ENCODE measurements at places on chromosomes 2 and 18. TPM values are rescaled to one million over a fixed set of nuclear protein-coding genes. Genes with fewer than 3 reads are reported as not detected.

DNA sequence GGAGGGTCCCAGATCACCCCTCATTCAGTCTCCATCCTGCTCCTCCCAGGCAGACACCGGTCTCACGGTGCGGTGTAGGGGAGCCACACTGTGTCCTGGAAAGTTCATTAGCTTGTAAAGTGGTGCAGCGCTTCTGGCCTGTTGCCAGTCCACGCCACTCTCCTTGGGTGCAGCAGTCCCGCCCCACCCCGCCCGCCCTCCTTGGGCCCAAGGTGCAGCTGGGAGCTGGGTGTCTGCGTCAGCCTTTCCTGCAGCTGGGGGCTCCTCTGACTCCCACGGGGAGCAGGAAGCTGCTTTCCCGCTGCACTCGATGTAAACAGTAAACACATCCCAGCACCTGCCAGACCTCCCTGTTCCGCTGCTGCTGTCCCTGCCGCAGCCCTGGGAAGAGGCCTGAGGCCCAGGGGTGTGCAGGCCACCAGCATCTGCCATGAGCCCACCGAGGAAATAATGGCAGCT lies 53.8 kb upstream of the ASB18 start:
- no peak for DNase-seq

GRCh38 chr18:36212301-36213171 lies 25.2 kb downstream of the MOCOS start:
- no peak for DNase-seq

GRCh38 chr2:159933040-159933726 lies 129.2 kb downstream of the PLA2R1 start:
- DNase-seq = no peak

- DNase-seq = no peak
Observed at GRCh38 chr18:27600245-27600644, 415.1 kb upstream of the CHST9 start.

SPP2 gene
- not detected for total RNA-seq

- DNase-seq = no peak
Observed at GRCh38 chr2:16392647-16393499, 272.8 kb downstream of the CYRIA start.

- DNase-seq = no peak
Observed at GRCh38 chr2:3656762-3657721, 958 bp upstream of the ALLC start.

PAIP2B gene
- total RNA-seq = 2.1 TPM

GRCh38 chr2:177281400-177282180 lies 17.1 kb upstream of the NFE2L2 start:
- no peak for DNase-seq

- no peak for DNase-seq
Observed at GRCh38 chr2:68156419-68156818, 1.3 kb upstream of the PNO1 start.

GRCh38 chr2:128444121-128444771 lies 125.6 kb upstream of the HS6ST1 start:
- DNase-seq = no peak

GRCh38 chr2:118687192-118687591 lies 160.3 kb downstream of the EN1 start:
- DNase-seq = no peak

DNA sequence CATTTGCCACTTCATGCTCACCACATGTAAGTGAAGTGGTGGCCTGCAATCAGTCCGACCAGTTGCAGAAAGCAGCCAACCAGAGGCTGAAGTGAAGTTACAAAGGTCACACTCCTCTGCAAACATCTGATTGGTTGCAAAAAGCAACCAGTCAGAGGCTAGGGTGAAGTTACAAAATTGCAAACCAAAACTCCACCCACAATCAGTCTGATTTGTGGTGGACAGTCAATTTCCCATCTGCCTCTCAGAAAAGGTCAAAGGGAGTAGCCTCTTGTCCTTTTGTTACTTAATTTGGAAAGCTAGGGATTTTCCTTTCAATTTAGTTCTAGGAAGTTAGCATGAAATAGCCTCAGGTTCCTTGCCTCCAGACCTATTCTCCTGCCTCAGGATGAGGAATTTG lies 185.0 kb downstream of the UXS1 start:
- no peak for DNase-seq

GRCh38 chr2:70340761-70341476 lies 39.1 kb upstream of the FAM136A start:
- DNase-seq = peak; percentile 10

All from CD8-positive, alpha-beta memory T cell (primary cell).